ENCODE measurements at places on chromosomes 11 and 22.

- no peak for DNase-seq
Measured at GRCh38 chr22:25623851-25624250, 59.4 kb downstream of the GRK3 start.

DNA sequence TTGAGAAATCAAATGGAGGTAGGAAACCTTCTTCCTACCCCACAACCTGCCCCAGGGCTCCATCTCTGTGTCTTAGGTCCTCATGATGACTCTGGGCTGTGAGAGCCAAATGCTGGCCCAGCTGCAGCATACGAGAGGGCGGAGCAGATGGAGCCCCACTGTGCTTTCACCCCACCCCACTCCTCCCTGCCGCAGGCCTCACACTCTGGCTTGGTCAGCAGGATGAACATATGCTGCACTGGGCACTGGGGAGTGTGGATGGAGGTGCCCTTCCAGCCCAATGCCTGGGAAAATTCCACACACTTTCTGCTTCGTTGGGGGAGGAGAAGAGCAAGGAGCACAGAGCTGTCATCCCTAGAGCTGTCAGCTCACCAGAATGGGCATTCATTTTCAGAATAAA lies 271.6 kb upstream of the CADM1 start:
- DNase-seq: no peak

- no peak for DNase-seq
Measured at GRCh38 chr22:28017859-28018258, 98.8 kb upstream of the PITPNB start.

GRCh38 chr11:555780-556661 lies 4.5 kb downstream of the LMNTD2 start:
- no peak for DNase-seq

DNA sequence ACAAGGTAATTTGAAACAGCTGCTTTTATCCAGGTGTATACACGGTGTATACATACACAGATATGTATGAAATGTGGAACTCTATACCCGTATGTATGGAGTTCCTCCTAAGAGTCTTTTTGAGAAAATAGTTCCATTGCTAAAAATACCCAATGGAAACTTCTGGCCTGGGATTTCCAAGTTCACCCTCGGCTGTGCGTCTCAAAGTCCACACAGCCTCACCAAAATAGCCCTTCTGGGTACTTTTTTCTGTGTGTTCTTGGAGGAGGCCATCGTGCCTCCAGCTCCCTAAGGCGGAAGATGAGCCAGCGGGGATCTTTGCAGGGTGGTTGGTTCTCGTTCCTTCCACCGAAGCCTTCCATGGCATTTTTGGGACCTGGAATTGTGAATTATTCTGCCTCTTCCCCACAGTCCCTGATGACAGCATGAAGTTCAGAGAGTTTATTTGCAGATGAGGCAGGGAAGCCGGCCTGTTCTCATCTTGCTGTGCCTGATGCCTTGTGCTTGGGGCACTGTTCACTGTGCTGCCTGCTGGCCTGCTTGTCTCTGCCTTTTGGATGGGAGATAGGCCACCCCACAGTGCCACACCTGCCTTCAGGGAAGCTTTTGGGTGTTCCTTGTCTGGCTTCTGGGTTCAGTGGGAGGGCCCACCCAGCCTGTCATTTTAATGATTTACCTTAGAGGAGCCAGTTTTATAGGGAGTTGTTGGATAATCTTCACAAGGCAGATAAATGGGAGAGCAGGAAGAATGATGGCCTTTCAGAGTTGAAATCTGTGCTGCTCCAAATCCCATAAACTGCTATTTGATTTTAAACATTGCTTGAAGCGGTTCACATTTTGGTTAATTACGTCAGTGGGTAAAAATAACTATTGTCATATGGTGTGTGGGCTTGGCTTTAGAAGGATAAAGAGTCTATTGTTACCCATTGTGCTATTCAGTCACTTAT lies 112.7 kb upstream of the OR4B1 start:
- DNase-seq: no peak

GRCh38 chr11:35932681-35933319 lies 11.1 kb upstream of the LDLRAD3 start:
- DNase-seq: no peak

GRCh38 chr11:62544581-62545436 lies 1.8 kb downstream of the AHNAK start:
- no peak for DNase-seq

Data from HCT116 (cell line).